ENCODE measurements at places on chromosomes 13 and 19.
A peak's percentile ranks its signal among the peaks of the same experiment; 100 is the strongest.

- DNase-seq, result no peak
Observed at GRCh38 chr13:50873467-50873866, 30.0 kb upstream of the DLEU7 start.

DNA sequence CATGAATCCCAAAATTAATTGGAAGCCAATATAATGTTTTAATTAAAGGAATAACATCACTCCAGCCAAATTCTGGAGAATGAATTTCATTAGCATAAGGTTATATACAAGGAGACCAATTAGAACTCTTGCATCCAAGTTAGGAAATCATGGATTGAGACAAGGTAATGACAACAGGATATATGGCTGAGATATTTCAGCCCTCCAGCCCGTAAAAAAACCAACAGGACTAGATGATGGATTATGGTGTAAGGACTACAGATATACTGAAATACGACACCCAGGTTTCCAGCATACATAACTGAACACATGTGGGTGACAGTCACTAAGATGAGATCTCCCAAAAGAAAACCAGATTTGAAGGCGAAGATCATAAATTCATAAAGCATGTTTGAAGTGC, 56.5 kb downstream of the TSC22D1 start:
- DNase-seq, result no peak

DNA sequence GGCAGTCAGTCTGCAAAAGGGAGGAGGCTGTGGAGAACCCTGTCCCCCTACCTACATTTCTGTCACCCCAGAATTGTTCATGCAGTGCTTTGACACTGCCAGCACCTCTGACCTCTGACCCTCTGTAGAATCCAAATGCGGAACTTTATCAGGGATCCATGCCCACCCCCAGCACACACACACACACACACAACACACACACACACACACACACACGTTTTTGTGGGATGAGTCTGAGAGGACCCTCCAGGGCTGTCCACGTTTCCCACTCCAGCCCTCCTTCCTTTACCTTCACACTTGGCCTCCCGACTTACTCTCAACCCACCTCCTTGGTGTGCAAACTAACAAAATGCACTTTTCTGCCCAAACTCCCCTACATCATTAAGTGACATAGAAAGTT, 42.3 kb upstream of the TSHZ3 start:
- DNase-seq, result no peak

DNA sequence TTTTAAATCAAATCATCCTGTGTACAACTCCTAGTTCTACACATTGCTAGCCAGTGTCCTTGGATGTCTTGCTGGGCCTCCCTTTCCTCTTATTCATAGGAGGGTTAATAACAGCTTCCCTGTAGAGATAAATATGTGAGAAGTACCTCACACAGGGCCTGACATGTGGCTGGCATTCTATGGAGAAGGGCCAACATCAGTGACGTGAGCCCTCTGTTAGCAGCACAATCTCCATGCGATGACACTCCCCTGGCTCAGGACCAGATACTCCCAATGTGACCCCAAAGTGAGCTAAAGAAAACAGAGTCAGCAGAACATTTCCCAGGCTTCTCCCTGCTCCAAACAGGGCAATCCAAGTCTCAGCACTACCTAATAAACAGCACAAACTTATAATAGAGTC, 818.4 kb downstream of the DIAPH3 start:
- no peak for DNase-seq

DNA sequence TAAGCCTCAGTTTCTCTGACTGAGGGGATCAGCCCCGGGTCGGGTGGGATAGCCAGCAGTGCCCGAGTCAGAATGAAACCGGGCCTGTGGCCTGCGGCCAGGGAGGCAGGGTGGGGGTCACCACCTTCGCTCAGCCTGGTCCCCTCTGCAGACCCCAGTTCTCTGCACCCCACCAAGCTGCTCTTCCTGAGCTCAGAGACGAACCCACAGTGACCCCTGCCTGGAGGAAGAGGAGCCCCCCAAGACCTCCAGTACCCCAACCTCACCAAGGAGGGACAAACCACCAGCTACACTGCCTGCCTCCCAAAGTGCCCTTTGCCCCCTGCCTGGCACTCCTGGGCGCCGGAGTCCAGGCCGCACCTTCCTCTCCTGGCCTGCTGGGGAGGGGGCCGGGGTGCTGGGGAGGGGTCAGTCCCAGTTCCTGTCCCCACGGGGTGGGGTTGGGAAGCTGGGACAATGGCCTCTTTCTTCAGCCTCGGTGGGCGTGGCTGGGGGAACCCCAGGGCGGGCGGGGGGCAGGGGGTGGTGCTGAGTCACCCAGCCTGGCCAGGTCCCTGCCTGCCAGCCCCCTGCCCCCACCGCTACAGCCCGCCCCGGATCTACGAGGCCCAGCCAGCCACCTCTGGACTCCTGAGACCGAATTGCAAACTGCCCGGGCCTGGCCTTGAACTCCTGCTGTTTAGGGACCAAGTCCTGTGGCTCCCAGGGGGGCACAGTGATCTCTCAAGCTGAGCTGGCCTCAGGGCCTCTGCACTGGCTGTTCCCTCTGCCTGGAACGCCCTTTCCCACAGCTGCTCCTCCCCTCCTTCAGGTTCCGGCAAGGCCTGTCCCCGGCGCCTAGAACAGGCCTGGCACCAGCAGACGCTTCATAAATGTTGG, 14.3 kb downstream of the ZBTB7A start:
- DNase-seq, result no peak

GRCh38 chr19:45955905-45956608, 17.6 kb downstream of the NOVA2 start:
- DNase-seq, result no peak

GRCh38 chr13:73556902-73557301, 498.1 kb downstream of the KLF5 start:
- no peak for DNase-seq

- no peak for DNase-seq
Observed at GRCh38 chr19:55208880-55209692, at the start of gene PTPRH. Gene PTPRH, minus strand, starts transcription at chr19:55209501. Its CDS starts 68 bp downstream, at chr19:55209433.

DNA sequence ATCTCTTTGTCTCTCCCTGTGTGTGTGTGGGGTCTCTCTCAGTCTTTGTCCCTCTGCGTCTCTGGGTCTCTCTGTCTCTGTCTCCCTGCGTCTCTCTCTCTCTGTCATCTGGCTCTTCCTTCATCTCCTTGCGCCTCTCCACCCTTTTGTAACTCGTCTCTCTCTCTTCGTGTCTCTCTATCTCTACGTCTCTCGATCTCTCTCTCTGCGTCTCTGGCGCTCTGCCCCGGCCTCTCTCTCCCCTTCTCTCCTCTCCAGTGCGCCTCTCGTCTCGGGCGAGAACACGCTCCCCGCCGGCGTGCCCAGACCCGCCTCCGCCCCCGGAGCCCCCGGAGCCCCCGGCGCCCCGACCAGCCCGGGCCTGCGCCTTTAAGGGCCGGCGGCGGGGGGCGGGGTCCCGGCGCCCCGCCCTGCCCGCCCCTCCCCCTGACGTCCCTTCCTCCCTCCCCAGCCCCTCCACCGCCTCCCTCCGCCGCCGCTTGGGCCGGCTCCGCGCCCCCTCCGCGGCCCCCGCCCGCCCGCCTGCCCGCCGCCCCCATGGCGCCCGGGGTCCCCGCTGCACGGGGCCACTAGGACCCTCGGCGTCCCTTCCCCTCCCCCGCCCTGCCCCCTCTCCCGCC, at the start of gene MARK4:
MARK4 (plus strand) TSS at position 440 of the 620 bp plus-strand sequence. CDS start 318 bp downstream, outside the sequence.
- peak; percentile 55 for DNase-seq

GRCh38 chr19:47540748-47541147, 25.9 kb upstream of the NAPA start:
- no peak for DNase-seq

- DNase-seq, result no peak
Observed at GRCh38 chr13:38641164-38641948, 45.5 kb upstream of the FREM2 start.

GRCh38 chr13:108272333-108272732, 2.8 kb downstream of the TNFSF13B start:
- DNase-seq, result no peak

- no peak for DNase-seq
Observed at GRCh38 chr13:24083722-24084421, 76.6 kb upstream of the SPATA13 start.

DNA sequence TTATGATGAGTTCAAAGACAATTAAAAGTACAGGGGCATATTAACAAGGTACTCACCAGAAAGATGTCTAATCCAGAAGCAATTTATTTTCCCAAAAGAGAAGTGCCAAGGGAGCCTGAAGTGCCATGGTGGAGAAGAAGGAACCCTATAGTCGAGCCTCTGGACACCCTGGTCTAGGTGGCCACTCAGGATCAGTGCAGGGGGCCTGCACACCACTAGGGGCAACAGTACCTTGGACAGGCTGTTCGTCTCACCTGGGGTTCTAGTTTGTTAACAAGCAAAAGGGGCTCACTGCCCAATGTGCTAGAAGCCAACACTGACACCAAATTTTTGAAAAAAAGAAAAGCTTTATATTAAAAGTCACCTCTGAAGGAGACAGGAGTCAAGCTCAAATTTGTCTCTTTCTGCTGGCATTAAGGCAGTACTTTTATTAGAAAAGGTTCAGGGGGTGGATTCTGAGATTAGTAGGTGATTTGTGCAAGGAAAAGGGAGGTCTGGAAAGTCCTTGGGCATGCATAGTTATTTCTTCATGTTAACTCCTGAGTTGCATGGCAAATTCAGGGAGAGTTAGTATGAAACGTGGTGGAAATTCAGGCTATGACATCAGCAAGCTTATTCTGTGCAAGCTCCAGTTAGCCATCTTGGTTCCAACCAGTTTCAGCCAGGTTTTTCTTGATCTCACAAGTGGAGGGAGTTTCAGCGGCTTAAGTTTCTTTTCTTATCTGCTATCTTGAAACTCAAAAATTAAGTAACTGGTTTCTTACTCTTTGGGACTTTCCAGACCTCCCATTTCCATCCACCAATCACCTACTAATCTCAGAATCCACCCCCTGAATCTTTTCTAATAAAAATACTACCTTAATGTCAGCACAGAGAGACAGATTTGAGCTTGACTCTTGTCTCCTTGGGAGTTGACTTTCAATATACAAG, 884 bp upstream of the CBY2 start:
- DNase-seq, result no peak

DNA sequence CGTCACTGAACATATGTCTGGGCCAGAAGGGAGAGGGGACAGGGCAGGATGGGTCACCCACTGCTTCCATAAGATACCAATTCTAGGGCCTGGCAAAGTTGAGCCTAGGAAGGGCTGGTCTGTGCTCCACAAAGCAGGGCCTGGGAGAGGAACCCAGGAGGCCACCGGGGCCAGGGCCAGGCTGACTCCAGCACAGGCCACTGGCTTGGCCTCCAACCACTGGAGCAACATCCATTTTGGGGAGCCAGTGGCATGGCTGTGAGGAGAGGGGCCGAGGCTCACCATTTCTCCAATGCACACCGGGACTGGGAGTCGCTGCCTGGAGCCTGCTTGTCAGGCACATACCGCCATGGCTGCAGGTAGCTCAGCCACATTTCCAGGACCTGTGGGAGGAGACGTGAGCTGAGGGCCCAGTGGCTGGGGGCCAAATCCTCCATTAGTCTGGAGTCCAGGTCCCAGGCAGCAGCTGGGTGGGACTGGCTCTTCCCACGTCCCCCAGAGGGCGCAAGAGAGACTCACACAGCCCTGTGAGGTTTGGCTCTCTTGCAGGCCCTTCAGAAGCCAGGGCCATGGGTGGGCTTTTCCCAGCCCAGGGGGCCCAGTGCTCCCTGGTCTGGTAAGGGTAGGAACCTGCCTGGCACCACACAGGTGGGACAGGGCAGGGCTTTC, 27.7 kb downstream of the TUBA3C start:
- DNase-seq, result no peak
